Stimulated activated memory B cell treated with anti-CD40 and anti-IgM and Interleukin-4, amounts not matched to agents 10 μg/mL and 1 μg/mL and 100 μg/mL, for 72 hours (primary cell): ENCODE measurements at places on chromosomes 6 and 20.

- peak; percentile 100 for ATAC-seq
Measured at GRCh38 chr6:62285612-62286469, at the start of gene KHDRBS2. Gene KHDRBS2 (minus strand): TSS chr6:62286225.

- no peak for ATAC-seq
Measured at GRCh38 chr20:15139522-15139921, 802.1 kb upstream of the FLRT3 start.

GRCh38 chr6:48183178-48183577 lies 72.2 kb upstream of the PTCHD4 start:
- no peak for ATAC-seq

GRCh38 chr20:53769041-53769440 lies 175.4 kb upstream of the ZNF217 start:
- ATAC-seq: no peak

DNA sequence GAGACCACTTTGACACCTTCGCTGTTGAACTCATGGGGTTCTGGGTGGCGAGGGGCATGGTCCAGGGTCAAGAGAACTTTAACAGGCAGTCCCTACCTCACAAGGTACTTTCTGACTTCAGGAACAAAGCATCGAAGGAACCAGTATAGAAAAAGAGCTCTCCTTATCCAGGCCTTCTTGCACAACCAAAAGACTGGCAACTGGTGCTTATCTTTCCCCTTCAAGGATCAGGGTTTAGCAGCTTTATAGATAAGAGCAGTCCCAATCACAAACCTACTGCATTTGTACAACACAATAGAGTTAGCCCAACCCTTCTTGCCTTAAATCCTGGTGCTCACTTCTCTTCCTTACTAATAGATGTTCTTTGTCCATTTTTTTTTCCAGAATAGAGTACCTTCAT lies 116.3 kb downstream of the SNX5 start:
- no peak for ATAC-seq

DNA sequence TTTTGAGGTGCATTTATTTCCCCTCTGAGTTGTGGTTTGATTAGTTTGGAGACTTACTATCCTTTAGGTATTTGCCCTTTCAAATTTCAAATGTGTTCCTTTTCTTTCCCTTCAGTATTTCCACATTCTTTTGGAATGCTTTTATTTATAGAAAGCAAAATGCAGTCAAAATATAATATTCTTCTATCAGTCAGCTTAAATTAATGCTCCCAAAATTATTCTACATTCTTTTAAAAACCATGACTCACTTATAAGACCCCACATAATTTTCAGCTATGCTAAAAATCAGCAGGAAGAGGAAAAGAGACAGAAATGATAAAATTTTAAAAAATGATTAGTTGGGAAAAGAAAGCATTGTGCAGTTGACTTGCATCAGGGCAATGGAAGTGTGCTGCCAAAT lies 180.0 kb upstream of the SMLR1 start:
- ATAC-seq: no peak

DNA sequence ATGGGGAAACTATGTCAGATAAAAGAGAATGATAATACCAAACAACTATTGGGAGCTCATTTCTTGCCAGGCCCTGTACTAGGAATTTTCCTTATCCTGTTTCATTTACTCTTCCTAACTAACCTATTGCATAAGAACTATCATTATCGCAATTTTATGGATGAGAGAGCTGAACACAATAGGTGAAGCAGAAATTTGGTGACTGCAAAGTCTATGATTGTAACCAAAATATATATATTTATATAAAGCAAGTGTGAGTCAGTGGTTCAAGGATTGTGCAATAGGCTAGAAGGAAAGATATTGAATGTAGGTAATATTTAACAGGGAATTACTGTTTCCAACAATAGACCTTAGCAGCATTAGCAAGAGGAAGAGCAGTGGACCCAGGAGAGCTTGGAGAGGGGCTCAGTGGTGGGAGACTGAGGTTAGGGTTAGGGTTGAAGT lies 181.1 kb upstream of the TENT5A start:
- no peak for ATAC-seq

DNA sequence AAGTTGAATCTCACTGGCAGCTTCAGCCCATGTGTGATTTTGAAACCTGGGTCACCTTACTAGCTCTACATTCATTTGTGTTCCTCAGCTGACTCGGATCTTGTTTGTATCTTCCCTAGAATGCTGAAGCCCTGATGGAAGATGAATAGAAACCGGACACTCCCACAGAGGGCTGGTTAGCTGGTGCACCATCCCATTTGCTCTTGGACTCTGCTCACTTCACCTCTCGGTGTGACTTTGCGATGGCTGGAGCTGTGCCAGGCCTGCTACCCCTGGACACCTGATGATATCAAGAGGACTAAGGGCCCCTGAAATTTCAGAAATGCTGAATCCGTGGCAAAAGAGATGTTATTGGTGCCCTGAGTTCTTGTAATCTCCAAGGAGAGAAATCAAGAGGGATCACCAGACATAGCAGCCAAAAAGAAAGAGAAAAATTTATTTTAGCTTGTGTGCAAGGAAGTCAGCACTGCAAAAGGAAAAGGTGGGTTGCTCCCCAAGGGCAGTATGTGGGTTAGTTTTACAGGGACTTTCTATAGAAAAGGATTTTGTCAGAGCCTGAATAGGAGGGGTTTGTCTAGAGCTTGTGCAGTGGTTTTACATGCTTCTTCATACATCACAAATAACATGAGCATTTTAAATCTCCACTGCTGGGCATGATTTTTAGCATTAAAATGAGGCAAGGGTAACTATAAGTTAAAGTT lies 426.3 kb upstream of the NOX3 start:
- peak; percentile 35 for ATAC-seq

GRCh38 chr6:143339223-143339622 lies 111.3 kb downstream of the ADAT2 start:
- ATAC-seq: no peak

DNA sequence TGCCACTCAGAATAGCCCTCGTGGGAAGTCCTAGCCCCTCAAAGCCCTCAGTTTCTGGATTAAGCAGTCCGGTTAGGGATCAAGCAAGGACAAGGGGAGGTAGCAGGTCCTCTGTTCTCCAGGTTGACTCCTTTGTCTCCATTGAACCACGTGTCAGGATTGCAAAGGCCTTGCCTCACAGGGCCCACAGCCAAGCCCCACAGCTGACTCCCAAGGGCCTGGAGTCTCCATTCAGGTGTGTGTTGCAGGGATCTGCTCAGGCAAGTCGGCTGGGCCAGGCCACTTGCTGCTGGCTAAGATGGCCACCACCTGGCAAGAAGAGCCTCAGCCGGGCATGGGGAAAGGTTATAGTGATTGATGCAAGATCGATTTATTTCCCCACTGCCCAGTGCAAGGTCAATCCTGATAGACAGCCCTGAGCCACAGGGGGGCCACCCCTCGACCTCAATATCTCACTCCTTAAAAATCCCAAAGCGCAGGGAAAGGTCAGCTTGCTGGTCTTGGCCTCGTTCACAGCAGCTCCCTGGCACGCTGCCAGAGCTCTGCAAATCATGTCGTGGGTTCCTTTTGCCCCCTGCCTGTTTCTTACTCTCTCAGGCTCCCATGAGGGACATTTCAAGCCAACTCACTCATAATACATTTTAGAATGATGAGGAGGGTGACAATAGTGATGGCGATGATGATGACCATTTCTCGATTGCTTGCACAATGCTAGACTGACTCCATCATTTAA lies 75.9 kb downstream of the EDN3 start:
- ATAC-seq: no peak

DNA sequence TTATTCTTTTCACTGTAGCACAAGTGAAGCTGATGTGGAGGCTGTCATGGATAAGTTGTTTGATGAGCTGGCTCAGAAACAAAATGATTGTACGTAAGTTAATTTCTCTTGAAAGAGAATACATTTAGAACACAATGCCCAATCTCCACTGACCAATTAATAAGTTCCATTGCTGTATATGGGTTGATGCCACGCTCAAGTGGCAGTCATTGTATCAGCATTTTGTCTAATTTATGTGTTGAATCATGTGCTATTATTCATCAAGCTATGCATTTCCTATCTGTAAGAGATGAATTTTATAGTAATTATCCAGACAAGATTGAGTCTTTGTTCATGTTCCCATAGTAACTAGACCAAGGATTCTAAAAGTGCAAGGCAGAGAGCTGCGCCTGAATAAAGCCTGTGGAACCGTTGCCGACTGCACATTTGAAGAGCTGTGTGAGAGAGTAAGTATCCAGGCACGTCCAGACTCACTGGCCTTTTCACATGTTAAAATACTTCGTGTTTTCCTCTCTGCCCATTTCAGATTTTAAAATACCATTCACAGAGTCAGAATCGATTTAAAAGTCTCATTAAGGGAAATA lies 83.8 kb upstream of the FOXO3 start:
- no peak for ATAC-seq

DNA sequence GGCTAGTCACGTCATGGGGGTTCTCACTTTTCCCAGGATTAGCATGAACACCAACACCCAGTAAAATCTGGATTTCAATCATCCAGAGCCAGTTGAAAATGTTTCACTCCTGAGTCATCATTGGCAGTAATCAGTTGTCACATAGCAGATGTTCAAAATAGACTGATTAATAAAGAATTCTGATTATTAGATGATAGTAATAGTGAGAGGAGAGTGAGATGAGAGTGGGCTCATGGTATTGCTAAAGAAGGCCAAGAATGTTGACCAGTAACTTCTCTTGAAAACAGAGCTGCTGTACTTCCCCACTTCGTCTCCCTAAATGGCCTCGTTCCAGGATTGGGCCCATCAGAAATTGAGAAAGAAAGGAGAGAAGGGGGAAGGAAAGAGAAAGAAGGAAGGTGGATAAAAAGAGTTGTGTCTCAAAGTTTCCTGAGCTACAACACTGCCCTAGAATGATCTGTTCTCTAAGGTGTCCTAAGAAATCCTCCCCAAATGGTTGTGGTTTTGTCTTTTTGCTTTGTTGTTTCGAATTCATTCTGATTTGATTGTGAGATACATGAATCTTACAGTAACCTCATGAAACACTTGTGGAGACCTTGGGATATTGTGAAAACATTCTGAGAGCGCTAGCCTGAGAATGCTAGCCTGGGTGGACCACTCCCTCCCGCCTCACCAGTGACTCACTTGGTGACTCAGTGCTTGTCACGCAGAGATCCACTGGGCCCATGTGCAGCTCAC lies 502.2 kb upstream of the JARID2 start:
- peak; percentile 84 for ATAC-seq

DNA sequence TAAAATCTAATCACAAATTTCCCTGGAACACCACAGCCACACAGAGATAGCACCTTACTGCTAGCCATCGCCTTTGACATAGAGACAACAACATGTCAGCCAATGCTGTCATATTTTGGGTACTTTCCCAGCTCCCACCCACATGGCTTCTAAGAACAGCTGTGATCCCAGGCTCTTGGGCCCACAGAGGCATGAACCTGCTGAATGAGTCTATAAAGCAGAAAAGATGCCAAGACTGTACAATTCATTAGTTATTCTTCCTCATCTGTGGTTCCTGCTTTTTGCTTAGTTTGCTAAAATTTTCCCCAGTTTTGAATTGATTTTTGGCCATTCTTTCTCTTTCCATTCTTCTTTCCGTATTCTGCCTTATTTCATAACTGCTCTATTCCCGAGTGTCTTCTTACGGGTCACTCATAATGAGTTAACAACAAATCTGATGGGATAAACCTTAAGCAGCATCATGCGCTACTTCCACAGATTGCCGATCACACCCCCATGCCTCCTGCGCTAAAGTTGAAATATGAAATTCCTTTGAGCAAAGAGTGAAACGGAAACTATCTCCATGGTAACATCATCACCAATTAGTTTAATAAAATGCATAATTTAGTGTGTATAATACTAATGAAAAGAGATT lies 327.3 kb upstream of the HSF2 start:
- ATAC-seq: no peak
